Eye (tissue), 1 donor: ENCODE measurements at places on chromosomes 4 and X.

GRCh38 chr4:188297873-188298272, 158.6 kb downstream of the TRIML1 start:
- DNase-seq, result no peak

- peak; percentile 63 for DNase-seq
Measured at GRCh38 chr4:118825799-118826198, 10.1 kb downstream of the SEC24D start.

DNA sequence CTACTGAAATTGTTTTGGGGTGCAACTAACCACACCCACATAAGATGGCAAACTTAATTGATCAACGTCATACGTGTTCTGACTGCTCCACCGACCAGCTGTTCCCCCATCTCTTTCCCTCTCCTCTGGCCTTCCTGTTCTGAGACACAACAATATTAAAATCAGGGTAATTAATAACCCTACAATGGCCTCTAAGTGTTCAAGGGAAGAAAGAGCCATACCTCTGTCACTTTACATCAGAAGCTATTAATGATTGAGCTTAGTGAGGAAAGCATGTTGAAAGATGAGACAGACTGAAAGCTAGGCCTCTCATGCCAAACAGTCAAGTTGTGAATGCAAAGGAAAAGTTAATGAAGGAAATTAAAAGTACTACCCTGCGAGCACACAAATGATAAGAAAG, 173.9 kb upstream of the FTHL17 start:
- no peak for DNase-seq

- no peak for DNase-seq
Measured at GRCh38 chr4:150089732-150090131, 11.5 kb downstream of the DCLK2 start.

- no peak for DNase-seq
Measured at GRCh38 chrX:108590496-108590895, 145.9 kb downstream of the IRS4 start.

DNA sequence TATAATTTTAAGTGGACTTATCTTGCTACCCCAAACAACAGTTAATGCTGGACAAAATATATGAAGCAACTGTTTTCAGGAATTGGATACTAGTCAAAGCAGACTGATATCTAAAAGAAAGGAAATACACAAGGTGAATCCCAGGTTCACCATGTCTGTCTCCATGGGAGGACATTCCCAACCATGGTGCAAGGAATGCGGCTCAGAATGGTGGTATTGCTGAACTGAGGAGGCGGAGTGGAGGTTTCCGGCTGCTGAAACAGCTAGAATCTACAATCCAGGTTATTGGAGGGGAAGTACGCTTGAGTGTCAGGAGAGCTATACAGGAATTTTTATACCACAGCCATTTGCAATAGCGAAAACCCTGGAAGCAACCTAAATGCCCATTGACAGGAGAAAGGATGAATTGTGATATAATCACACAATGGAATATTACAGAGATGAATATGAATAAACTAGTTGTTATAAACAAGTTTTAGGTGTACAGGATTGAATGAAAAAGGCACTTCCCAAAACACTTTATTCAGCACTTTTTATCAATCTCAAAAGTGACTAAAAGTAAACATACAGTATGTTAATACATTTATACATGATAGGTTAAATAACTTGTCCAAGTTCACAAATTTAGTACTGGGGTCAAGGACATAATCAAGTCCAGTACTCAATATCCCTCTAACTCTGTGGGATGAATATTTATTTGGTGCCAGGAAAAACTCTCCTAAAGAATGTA, 9.0 kb downstream of the HMGB2 start:
- DNase-seq, result no peak

GRCh38 chrX:26649534-26649933, 433.6 kb downstream of the MAGEB5 start:
- DNase-seq, result no peak

DNA sequence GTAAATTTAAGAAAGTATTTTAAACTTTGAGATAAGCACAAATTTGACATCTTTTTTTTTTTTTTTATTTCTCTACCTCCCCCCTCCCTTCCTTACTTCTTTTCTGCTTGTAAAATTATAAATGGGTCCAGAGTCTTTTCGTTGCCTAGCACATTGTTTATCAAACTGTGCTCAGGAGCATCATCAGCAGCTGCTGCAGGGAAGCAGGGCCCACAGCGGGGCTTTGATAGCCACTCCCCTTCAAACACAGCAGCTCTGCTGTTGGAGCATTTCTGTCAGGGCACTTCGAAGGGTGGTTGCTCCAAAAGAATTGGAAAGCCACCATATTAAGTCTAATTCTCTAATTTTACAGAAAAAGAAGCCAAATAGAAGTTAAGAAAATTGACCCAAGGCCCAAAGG, 588.3 kb downstream of the SPRY1 start:
- no peak for DNase-seq

GRCh38 chrX:77960567-77960966, 8.9 kb downstream of the PGAM4 start:
- DNase-seq, result no peak

GRCh38 chr4:124879195-124879594, 166.7 kb upstream of the ANKRD50 start:
- no peak for DNase-seq

GRCh38 chrX:74536832-74537371, 77.5 kb downstream of the RLIM start:
- DNase-seq, result peak; percentile 65

DNA sequence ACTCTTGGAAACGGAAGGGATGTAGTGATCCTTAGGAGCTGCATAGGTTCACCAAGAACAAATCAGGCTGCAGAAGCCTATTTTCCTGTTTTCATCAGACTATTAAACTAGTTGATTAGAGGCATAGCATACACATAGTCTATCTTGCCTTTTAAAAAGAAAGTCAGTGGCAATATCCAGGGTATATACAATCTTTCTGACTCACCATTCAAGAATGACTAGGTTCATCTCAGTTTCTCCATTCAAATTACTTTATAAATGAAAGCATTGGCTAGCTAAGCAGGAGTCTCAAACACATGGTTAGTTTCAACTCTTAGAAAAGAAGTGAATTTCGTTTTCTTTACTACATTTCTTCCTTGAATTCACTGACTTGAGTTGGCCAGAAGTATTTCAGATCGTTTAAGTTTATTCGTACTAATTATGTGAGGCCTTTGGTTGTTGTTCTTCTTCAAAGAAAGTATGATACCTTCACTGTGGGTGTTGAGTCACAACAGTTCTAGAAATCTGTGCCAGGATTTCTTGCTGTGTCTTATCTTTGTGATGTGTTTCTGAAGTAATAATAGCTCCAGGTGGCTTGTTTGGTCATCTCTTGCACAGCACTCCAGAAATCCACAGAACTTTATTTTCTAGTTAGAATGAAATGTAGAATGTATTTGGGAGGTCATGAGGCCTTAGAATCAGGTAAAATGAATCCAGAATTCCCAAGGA, 88.2 kb downstream of the AWAT2 start:
- no peak for DNase-seq

DNA sequence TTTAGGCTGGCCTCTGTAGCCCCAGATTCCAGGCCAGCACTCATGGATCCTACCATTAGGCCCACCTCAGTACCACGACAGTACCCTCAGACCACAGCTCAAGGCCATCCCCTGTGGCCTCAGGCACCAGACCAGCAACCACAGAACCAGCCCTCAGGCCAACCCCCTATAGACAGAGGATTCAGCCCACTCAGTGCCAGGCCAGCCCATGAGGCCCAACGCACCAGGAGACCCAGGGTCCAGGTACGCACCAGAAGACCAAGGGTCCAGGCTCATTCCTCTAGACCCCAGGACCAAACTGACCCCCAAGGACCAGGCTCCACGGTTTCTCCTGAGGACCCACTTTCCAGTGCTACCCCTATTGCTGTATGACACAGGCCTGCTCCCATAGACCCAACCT, 39.5 kb upstream of the MAGEC2 start:
- DNase-seq, result no peak

DNA sequence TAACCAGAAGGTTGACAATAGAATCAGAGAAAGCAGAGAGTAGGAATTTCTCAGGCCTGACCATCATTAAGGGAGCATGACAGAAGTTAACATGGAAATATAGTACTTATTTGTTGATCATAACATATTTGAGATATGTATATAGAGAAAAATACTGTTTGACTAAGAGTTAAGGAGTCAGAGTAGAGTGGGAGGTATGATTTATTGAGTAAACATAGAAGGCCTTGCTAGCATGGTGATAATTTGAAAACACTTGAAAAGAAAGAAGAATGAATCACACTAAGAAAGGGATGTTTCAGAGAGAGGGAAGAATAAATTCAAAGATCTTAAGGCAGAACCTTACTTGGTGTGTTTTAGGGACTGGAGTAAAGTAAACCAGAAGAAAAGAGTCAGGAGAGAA, 437.2 kb upstream of the TECRL start:
- no peak for DNase-seq
